ENCODE measurements at places on chromosomes 3 and 15. TPM values are rescaled to one million over a fixed set of nuclear protein-coding genes. Genes with fewer than 3 reads are reported as not detected.

GRCh38 chr3:188407158-188407880 lies 253.4 kb downstream of the LPP start:
- H3K36me3 ChIP-seq = no peaks in the 10 kb centered on the region
- no peaks in the 10 kb centered on the region for H3K27me3 ChIP-seq
- no peak for DNase-seq
- no peak overlapping the region for H3K27ac ChIP-seq
- H3K4me3 ChIP-seq = no peak overlapping the region

GRCh38 chr3:101970212-101970611 lies 120.9 kb downstream of the NFKBIZ start:
- H3K27me3 ChIP-seq = no peaks in the 10 kb centered on the region
- H3K4me3 ChIP-seq = no peak overlapping the region
- DNase-seq = no peak

DNA sequence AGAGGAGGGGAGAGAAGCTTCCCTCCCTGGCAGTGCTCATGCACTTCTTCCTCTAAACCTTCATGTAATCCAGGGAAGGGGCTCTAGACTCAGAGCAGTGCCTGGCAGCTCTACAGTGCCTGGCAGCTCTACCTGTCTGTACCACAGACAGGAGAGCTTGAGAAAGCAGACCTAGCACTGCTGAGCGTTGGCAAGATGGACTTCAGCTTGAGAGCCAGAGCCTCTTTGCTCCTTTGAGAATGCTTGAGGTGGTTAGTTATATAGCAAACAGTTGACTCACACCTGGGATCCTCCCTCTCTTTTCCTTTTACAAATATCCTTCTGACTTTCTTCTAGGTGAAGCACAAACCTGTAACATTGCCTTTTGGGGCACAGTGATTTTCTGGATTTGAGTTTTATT lies 20.9 kb downstream of the FBXO22 start:
- no peaks in the 10 kb centered on the region for H3K27me3 ChIP-seq
- H3K36me3 ChIP-seq = no peaks in the 10 kb centered on the region
- DNase-seq = no peak
- H3K4me3 ChIP-seq = no peak overlapping the region
- no peaks in the 10 kb centered on the region for H3K4me1 ChIP-seq
- H3K27ac ChIP-seq = no peak overlapping the region

GRCh38 chr3:12782172-12782815 lies 14.2 kb upstream of the CAND2 start:
- H3K36me3 ChIP-seq = no peaks in the 10 kb centered on the region
- no peak overlapping the region for H3K4me3 ChIP-seq
- H3K27ac ChIP-seq = no peak overlapping the region
- peaks cover 7% of the 10 kb centered on the region for H3K4me1 ChIP-seq
- H3K27me3 ChIP-seq = no peaks in the 10 kb centered on the region
- DNase-seq = peak; percentile 49

GRCh38 chr15:60219866-60220265 lies 177.9 kb downstream of the ANXA2 start:
- H3K4me3 ChIP-seq = no peak overlapping the region
- DNase-seq = no peak
- H3K27ac ChIP-seq = no peak overlapping the region

DNA sequence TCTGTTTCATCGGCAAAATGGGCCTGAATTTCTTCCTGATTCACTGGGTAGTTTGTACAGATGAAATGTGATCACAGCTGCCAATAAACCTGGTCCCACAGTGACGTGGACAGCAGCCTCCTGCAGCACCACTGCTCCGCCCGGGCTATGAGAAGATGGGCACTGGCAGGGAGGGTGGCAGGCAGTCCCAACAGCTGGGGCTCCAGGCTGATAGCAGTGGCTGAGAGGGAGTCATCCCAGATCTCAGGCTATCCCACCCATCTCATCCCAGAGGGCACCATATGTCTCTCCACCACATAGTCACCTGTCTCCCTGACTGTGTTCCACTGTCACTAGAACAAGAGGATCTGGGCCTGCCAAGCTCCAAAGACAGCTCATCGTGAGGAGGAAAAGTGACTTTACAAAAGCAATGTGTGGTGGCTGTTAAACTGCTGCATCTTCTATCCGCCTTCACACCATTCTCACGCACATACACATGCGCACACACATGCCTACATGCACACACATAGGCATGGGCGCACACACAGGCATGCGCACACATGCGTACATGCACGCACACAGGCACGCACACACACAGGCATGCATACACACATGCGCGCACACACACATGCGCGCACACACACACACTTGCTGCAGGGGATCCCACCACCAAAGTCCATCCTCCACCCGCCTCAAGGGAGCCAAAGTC lies 46.2 kb downstream of the RGMA start:
- no peak for DNase-seq
- H3K27me3 ChIP-seq = no peaks in the 10 kb centered on the region
- H3K4me3 ChIP-seq = no peak overlapping the region
- H3K27ac ChIP-seq = no peak overlapping the region
- H3K4me1 ChIP-seq = no peaks in the 10 kb centered on the region
- peaks cover 6% of the 10 kb centered on the region for H3K36me3 ChIP-seq

GRCh38 chr3:14827776-14828175 lies 9.0 kb downstream of the FGD5 start:
- no peaks in the 10 kb centered on the region for H3K36me3 ChIP-seq
- H3K4me3 ChIP-seq = no peak overlapping the region
- DNase-seq = no peak
- no peaks in the 10 kb centered on the region for H3K4me1 ChIP-seq
- H3K27me3 ChIP-seq = no peaks in the 10 kb centered on the region

RPUSD2 gene
- polyA plus RNA-seq = 9.7 TPM

HIGD2B gene
- not detected for polyA plus RNA-seq

CPNE9 gene
- polyA plus RNA-seq = 0.19 TPM

ERICH6 gene
- polyA plus RNA-seq = not detected

FOXL2 gene
- polyA plus RNA-seq = 0.02 TPM

TRAIP gene
- 1.4 TPM for polyA plus RNA-seq

ABHD14A gene
- polyA plus RNA-seq = 36.3 TPM

EFCC1 gene
- polyA plus RNA-seq = 2.2 TPM

ROBO2 gene
- 0.65 TPM for polyA plus RNA-seq
